Stimulated activated CD4-positive, alpha-beta T cell treated with anti-CD3 and anti-CD28 coated beads, TNF-alpha, amount 100 ng/mL, for 1 hour (primary cell): ENCODE measurements at places on chromosomes 12 and 14.

GRCh38 chr12:74391283-74391682, 146.4 kb upstream of the ATXN7L3B start:
- no peak for DNase-seq

DNA sequence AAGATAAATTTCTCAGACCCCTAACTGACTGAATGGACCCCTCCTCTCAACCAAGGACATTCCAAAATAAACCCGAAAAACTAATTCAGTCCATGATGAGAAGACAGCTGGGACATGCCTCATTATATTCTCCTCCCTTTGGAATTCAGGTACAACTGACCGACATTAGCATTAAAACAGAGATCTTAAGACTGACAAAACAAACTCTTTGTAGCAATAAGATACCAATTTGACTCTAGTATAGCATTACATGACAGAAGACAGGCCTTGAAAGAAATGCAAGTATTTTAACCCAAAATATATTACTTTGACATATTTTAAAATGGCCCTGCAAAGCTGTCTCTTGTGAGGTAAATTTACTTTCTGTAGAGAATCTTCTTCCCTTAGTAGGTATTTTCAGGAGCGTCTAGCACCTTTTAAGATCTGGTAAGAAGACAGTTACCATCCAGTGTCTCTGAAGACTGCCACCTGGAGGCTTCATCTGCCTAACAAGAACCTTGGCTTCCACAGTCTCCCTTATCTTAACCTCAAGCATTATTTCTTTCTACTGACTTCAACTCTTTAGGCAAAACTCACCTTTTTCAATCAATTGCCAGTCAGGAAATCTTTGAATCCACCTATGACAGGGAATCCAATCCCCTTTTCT, 957.5 kb downstream of the SLC6A15 start:
- no peak for DNase-seq

DNA sequence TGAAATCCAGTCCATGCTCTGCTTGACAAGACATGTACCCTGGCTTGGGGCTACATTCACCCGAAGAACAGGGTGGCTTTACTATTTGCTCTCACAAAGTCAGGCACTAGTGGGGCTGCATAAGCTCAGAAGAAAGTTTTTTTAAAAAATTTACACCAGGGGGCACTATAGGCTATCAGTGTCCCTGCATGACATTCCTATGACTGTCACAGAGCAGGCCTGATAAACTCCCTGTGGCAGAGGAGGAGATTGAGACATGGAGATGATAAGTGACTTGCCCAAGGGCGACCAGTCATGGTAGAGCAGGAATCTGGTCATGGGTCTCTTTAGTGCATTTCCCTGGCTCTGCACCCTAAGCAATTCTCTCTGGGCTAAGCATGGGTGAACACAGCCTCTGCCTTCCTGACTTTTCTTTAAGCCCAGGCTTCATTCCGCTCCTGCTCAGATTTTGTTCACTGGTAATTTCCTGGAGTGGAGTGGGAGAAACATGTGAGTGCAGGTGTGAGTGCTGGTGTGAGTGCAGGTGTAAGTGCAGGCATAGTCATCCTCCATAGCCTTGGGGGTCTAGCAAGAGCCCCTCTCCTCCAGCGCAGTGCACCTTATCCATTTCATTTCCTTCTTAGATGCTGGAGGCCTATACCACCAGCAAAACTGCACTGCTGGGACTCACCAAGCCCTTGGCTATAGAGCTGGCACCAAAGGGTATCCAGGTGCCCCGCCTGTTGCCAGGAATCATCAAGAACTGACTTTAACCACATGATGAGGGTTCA, 91.6 kb downstream of the DHRS2 start:
- DNase-seq: no peak

DNA sequence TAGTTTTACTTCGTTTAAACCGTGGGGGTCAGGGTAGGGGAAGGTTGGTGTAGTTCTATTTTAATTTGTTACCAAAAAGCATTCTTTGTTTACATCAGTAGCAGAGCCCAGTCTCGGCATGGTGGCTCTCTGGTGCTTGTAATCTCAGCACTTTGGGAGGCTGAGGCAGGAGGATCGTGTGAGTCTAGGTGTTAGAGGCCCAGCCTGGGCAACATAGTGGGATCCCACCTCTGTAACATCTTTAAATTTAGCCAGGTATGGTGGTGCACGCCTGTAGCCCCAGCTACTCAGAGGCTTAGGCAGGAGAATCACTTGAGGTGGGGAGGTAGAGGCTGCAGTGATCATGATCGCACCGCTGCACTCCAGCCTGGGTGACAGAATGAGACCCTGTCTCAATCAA, 2.2 kb downstream of the LRRC43 start:
- DNase-seq: no peak

GRCh38 chr14:101828046-101828445, 66.5 kb downstream of the PPP2R5C start:
- DNase-seq: no peak

GRCh38 chr12:81043979-81044740, 33.7 kb upstream of the ACSS3 start:
- no peak for DNase-seq

DNA sequence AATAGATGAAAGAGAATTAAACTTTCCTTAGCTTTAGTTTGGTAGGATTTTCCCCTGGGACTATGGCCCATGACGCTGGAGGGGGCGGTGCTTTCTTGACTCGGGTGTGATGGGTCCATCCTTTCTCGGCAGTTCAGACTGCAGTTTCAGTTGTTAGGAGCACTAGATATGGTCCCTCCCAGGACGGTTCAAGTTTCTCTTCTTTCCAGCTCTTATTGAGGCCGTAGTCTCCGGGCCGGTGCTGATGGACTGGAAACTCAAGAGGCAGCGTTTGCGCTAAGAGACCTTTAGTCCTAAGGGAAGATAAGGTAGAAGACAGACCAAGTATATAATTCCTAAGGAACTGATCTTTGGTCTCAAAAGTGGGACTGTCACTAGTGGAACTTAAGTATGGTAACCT, 111.2 kb downstream of the RIN3 start:
- no peak for DNase-seq

DNA sequence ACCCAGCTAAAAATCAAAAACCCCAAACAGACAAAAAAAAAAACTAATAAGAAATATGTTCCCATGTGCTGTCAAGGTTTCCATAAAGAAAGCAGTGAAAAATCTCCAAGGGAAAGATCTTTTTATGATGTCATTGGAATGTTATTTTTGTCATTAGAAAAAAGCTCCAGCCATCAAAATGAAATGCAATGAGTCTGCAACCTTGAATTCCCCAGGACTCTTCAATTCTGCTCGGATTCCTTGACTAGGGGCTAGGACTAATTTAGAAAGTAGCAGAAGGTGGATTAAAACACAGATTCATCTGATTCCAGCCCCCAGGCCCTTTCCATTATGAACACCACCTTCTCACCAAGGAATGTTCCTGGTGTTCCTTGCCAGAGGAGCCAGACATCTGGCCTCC, 6.0 kb upstream of the PCNX1 start:
- no peak for DNase-seq

- no peak for DNase-seq
These were observed 23.9 kb downstream of the SLC7A7 start for GRCh38 chr14:22791301-22791700.

GRCh38 chr14:50237427-50237826, 6.0 kb upstream of the SOS2 start:
- no peak for DNase-seq

DNA sequence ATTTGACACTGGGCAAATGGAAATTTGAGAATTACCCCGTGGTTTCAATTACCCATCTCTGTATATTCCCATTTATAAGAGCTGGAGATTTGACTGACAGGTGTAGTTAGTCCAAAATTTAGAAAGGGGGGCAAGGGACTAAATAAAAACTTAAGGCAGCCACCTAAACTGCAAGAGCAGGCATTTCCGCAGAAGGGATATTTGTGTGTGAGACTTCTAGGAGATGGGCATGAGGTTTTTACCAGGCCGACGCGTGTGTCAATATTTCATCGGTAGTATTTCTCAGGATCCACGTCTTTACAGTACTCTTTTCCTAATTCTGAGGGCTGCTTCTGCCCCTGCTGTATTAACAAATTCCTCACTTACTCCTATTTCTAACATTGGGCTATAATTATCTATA, 1.4 kb downstream of the FAR2 start:
- no peak for DNase-seq

DNA sequence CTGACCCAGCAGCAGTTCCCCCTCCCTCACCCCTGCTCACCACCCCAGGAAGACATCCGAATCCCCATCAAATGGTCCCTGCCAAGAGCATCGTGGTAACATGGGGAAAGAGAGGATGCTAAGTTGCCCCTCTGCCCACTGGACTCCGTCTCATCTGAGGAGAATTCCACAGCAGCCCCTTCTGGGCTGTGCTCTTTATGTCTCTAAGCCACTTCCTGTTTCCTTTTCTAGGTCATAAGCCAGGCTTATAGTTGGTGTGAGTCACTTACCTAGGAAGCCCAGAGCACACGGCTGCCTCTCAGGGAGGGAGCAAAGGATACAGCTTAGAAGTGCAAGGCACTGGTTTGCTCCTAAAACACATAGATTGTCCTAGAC, 76.0 kb downstream of the VCPKMT start:
- no peak for DNase-seq

DNA sequence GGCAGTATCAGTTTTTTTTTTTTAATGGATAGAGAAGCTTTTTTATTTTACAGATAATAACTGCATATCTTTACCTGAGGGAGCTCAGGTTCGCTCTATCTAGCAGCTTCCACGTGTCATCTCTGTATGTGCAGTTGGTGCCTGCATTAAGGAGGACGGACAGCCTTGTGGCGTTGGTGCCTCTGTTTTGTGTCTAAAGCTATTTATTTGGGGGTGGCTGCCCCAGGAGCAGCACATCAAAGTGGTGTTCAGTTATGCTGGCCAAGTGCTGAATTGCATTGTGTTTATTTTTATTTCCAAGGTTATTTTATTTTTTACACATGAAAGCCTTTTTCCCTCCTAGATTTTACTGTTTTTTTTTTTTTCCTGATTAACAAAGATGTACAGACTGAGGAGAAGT, 59.7 kb downstream of the RASSF3 start:
- no peak for DNase-seq

- peak; percentile 40 for DNase-seq
These were observed 11.7 kb upstream of the INF2 start for GRCh38 chr14:104677512-104678332.

DNA sequence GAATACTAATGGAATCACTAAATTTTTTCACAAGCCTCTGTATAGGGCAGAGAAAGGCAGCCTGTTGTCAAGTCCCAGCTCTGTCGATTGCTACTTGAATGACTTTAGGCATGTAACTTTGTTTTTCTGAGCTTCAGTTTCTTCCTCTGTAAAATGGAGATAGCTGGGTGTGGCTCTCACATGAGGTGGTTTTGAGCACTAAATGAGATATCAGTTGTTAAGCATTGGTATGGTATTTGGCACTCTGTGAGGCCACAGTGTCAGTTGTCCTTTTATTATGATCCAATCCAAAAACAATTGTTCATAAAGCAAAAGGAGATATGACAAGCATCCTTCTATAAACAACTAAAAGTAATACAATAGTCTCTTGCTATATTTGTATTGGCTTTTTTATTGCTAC, 120.6 kb downstream of the DUSP6 start:
- no peak for DNase-seq

DNA sequence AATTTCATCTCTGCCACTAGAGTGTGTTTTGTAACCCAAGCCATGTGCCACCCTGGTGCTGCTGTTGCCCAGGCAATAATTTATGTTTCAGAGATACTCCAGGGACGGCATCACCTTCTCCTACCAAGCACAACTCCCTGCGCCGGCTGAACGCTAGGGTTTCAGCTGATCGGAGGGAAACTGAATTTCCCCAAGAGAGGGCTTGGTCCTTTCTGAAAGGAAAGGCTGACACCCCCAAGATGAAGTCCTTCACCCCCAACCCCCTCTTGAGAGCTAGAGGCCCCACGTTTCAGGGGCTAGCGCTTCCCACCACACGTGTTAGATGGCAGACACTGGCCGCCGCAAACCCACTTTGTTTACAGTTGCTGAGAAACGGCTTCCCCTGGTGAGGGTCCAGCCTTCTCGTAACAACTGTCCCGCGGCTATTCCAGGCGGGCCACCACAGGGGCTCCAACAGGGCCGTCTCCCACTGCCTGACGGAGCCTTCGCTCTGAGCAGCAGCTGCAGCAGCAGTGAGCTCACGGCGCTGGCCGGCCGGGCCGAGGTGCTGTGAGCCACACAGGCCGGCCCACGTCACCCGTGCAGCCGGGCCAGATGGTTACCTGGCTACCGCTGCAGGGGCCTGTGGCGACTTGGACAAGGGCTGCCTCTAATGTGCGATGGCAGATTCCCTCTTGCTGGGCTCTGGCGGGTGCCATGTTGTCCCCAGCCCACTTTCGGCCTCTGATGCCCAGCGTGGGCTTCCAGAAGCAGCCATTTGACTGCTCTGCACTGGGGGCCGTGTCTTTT, 66.4 kb downstream of the TESC start:
- no peak for DNase-seq

- DNase-seq: no peak
These were observed 42.9 kb downstream of the ARID4A start for GRCh38 chr14:58341152-58341748.

- no peak for DNase-seq
These were observed 33.5 kb upstream of the ARID2 start for GRCh38 chr12:45696049-45696448.

DNA sequence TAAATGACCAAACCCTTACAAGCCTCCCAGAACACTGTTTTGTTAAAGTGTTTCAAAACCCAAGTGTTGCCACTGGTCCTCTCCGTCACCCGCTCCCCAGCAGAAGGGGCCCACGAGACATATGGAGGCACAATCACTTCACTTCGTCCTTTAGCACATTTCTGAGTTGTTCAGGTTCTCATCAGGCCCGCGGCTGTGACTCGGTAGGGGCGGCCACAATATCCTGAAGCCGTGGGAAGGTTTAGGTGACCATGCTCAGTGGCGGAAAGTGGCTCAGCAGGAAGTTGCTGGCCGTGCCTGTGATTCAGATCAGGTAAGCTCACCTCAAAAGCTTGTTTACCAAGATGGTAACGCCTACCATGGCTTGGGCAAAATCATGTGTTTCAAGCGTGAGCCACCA, 227.5 kb downstream of the GLT1D1 start:
- no peak for DNase-seq

DNA sequence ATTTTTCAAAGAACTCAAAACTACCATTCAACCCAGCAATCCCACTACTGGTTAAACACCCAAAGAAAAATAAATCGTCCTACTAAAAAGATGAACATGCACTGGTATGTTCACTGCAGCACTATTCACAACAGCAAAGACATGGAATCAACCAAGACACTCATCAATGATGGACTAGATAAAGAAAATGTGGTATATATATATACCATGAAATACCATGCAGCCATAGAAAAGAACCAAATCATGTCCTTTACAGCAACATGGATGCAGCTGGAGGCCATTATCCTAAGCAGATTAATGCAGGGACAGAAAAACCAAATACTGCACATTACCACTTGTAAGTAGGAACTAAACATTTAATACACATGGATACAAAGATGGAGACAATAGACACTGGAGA, 3.8 kb upstream of the ANO6 start:
- DNase-seq: no peak

- peak; percentile 69 for DNase-seq
These were observed 31.2 kb downstream of the TC2N start for GRCh38 chr14:91835920-91836843.

DNA sequence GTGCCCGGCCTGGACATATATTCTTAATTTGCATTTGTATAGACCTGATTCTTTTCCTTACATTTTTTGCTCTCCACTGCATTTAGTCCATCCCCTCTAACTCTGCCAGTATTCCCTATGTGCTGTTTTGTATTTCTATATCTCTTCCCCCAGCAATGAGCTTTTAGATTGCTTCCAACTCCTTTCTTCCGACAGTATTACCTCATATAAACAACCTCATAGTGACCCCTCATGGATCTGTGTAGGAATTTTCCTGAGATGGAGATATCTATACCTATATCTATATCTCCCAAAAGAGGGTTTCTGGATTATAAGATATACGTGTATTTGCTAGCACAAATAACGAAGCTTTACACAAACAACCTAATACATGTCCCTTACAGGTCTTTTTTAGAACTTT, 161.9 kb downstream of the CRADD start:
- no peak for DNase-seq
